ENCODE measurements at places on chromosomes 7 and 10.
A peak's percentile ranks its signal among the peaks of the same experiment; 100 is the strongest.

- no peak for DNase-seq
These were observed 161.5 kb downstream of the MAD1L1 start for GRCh38 chr7:2071133-2071832.

- DNase-seq = peak; percentile 9
These were observed 5.4 kb downstream of the ARHGAP21 start for GRCh38 chr10:24718031-24718855.

GRCh38 chr10:124978376-124978725 lies 36.4 kb downstream of the ZRANB1 start:
- no peak for DNase-seq

DNA sequence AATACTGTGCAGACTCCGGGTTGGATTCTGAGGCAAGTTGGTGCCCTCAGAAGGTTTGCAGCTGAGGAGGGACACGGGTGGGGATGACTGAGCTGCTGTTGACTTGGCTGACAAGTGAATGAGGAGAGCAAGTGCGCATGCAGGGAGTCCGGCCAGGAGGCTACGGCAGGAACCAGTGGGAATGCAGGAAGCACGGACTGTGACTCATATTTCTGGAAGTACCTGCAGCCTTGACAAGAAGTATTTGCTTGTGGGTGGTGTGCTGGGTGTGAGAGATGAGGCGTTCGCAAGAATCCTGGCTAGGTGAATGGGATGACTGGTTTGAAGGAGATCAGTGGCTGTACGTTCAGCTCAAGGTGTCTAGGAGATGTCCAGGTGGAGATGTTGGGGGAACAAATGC lies 30.8 kb upstream of the FXYD4 start:
- no peak for DNase-seq

DNA sequence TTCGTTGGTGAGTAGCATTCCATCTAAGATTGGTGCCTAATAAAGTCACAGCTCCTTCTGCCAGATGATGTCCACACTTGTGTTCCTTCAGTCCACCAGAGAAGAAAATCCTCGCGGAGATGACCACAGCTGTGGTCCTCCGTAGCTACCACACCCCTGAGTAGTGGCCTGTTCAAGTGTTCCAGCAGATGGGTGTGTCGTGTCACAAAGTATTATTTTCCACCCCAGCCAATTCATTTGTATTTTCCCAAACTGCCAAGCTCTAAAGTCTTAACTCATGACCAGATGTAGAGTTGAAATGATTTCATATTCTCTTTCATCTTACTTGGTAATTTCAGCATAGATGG lies 251.3 kb upstream of the TCF7L2 start:
- no peak for DNase-seq

DNA sequence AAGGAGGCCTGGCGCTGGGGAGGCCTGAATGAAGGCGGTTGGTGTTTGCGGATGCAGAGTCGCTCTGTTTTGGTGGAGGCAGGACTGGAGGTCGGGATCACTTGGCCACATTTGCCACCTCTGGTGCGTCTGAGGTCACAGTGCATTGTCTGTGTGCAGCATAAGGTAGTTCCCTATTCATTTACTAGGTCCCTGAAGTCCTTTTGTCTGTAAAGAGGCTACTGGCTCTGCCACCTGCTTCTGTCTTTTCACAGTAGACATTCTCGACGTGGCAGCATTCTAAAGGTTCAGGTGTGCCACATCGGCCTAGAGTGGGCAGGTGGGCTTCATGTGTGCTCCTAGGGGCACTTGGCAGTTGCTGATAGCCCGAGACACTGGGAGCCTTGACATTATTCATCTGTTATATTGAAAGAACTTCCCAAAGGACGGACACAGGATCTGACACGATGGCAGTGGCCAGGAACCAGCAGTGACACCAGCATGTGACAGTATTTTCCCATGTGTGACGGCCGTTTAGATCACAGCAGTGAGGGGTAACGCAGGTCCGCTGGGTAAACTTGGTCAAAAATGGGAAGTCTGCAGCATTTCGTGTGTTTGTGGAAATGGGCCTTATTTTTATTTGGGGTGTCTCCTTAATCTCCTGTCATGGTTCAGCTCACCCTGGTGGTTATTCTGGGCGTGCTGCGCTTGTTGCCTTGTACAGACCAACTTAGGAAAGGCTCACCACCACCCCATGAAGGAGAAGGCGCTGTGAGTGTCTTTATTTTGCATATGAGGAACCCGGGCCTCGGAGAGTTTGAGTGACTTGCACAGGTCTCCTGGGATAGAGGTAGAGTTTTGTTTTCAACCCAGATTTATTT lies 5.9 kb downstream of the MGMT start:
- DNase-seq = no peak

- DNase-seq = no peak
These were observed 34.7 kb upstream of the SHH start for GRCh38 chr7:155846936-155847335.

DNA sequence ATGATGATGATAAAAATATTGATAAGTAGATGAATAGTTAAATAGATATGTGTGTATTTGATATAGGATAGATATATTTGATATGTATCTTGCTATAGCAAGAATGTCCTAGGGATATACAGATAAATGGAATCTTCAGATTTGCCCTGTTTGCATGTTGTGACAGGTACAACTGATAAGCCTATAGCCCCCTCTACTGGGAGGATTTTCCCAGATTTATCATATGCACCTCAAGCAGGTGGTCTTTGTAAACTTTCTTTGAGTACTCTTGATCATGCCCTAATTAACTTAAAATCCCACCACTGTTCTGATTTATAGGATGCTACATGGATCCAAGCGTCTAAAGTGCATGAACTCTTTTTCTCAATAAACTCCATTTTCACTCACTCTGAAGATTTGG lies 1050.7 kb downstream of the SORCS3 start:
- peak; percentile 6 for DNase-seq

DNA sequence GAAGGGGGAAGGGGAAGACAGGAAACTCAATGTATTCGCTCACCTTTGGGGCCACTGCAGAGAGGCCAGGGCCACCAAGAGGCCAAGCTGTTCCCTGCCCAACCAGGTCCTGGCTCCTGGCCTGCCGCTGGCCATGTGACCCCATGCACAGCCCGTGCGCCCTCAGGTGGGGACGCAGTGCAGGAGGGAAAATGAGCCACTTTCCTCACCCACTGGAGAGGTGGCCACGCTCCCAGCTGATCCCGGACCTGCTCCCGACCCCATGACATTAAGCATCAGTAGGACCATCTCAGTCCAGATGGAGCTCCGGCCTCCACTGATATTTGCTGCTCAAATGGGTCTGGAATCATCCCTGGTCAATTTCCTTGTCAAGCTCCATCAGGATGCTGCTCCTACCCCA lies 40.2 kb downstream of the HSPA12A start:
- no peak for DNase-seq

GRCh38 chr7:115747174-115747573 lies 283.4 kb downstream of the TFEC start:
- DNase-seq = no peak

DNA sequence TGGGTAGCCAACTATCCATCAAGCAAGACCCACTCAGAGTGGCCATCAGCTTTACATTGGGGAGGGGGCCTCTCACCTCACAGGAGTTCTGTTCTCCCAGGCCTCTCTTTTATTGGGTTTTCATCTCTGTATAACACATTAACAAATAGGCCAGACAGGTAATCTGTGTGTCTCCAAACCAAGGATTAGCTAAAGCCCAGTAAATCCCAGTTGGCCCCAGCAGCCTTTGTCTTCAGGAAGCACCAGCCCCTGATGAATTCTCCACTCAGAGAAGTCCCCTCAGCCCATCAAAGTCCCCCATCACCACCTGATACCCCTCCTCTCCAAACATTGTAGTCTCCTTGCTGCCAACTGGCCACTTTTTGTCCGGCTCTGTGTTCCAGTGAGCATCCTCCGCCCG lies 16.9 kb upstream of the SLF2 start:
- DNase-seq = no peak

DNA sequence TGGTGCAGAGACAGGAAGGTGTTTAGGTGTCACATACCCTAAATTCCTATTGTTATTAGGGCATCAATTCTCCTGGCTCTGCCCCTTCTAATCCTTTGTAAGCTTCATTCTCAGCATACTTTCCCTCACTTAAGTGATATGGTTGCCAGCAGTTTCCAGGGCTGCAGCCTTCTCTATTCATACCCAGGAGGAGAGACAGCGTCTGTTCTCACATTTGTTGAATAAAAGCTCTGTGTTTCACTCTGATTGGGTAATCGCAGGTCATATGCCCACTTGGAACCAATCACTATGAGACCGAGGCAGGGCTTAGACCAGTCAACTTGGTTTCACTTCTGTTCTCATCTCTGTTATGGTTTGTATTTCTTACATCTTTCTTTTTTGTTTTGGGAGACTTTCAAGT lies 109.6 kb upstream of the MTPN start:
- peak; percentile 93 for DNase-seq

DNA sequence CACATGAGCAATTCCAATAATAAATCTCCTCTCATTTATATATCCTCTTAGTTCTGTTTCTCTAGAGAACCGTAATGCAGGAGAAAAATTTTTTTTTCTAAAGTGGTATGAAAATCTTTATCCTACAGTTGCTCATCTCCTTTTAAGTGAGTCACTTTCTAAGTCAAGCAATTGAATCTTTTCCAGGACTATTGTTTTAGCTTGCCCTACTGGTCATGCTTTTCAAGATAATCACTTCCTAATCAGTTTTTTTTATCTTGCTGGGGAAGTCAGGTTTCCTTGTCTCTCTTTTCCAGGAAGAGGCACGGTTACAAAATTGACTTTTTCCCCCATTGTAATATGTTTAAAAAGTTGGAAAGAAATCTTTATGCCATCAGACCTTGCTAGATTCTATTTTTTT lies 44.0 kb downstream of the INPP5F start:
- DNase-seq = no peak

GRCh38 chr10:87842776-87843497 lies 20.4 kb downstream of the KLLN start:
- DNase-seq = no peak

GRCh38 chr7:107628461-107629064 lies 32.1 kb upstream of the SLC26A4 start:
- DNase-seq = no peak

DNA sequence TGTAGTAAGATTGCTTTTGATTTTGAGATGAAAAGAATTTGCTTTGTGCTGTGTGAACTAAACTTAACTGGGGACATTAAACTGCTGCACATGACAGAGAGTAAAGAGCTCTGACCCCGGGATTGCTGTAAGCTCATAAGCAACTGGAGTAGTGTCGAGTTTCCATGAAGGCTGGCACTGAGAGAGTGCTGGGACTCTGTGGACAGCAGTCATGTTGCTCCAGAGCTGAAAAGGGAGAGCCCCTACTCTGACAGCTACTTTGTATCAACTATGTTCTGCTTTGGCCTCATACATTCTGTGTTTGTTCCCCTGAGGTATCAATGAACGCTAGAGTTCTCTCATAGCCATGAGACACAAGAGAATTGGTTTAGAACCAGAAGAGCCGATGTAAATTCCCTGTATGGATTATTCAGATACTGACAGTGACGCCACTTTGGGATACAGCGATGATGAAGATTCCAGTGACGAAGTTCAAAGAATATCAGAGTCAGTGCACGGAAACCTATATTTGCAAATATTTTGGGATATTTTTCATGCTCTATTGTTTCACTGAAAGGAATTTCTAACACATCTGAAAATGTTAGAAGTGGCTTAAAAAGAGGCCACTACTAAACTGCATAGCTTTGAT lies 185.9 kb upstream of the DKK1 start:
- DNase-seq = peak; percentile 50

GRCh38 chr10:88861036-88861435 lies 9.4 kb upstream of the ANKRD22 start:
- DNase-seq = no peak

GRCh38 chr7:134098072-134098471 lies 29.1 kb upstream of the LRGUK start:
- DNase-seq = no peak

- no peak for DNase-seq
These were observed 1367.1 kb downstream of the XPNPEP1 start for GRCh38 chr10:108556186-108556585.

GRCh38 chr10:373526-374309 lies 238.5 kb downstream of the ZMYND11 start:
- DNase-seq = peak; percentile 62

DNA sequence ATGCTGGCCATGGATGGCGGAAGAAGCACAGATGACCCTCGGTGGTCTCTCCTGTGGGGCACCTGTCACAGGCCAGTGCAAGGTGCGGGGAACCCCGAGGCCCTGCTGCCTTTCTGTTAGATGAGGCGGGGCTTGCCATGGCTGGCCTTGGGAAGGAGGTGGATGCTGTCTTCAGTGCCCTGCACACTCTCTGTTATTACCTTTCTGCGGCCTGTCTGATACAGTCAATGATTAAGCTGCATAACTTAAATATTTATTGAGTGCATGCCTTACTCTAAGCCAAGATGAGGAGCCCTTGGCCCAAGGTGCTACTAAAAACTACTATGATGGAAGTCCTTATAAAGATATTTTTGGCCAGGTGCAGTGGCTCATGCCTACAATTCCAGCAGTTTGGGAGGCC lies 36.7 kb upstream of the MNX1 start:
- peak; percentile 45 for DNase-seq

DNA sequence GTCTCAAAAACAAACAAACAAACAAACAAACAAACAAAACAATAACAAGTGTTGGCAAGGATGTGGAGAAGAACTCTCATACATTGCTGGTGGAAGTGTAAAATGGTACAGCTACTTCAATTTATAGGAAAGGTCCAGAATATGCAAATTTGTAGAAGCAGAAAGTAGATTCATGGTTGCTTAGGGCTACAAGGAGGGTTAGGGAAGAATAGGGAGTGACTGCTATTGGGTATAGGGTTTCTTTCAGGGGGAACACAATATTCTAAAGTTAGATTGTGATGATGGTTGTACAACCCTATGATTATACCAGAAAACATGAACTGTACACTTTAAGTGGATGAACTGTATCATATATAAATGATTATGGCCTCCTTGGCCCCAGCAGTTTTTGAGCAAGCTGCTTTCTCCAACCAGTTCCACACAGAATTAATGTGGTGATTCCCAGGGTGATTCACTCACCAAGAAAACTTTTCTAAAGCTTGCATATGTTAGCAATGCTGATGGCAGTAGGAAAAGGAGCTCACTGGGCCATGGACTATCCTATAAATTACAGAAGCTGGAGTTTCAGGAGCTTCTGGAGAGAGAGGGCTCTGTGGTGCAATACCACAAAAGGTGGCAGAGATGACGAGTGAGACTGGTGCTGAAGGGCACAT lies 52.8 kb upstream of the KCNIP2 start:
- DNase-seq = no peak

- no peak for DNase-seq
These were observed 54.4 kb upstream of the ARID5B start for GRCh38 chr10:61847087-61847486.

Data from lung (tissue), 17 donors.